Fibroblast of skin of left quadriceps (primary cell): ENCODE measurements at places on chromosomes 11 and 22.

GRCh38 chr11:2435288-2436012, 8.9 kb downstream of the TRPM5 start:
- DNase-seq = no peak

- no peak for DNase-seq
Observed at GRCh38 chr22:49773531-49773930, 54.1 kb downstream of the BRD1 start.

DNA sequence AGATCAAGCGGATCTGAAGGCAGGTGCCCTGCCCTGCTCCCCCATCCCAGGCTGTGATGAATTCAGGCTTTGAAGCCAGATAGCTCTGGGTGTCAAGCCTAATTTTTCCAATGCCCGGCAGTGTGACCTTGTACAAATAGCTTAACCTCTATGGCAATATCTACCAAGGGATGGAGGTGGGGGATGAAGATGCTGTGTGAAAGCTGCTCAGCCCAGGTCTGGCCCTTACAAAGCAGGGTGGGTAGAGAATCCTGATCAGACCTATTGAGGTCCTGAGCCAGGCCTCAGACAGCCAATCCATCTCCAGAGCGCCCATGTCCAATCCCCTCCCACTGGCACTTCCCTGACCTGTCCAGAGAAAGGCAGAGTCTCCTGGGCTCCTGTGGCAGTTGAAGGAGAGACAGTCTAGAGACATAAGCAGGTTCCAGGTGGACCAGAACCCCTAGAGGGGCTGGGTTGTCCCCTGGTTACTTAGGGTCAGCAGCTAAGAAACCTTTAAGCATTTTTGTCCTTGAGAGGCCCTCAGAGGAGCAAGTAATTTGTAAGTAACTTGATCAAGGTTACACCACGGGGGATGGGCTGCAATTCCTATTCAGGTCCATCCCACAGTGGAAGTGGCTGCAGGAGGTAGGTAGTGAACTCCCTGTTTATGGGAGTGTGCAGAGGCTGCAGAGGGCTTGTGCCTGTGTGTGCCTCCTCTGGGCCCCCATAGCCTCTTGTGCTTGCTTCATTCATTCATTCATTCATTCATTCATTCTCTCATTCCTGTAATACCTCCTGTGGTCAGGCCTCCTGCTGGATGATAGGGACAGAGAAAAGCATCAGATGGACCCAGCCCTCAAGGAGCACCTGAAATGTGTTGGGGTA, 10.4 kb downstream of the P2RY2 start:
- DNase-seq = no peak

GRCh38 chr11:134022748-134023147, 46.1 kb upstream of the JAM3 start:
- DNase-seq = no peak

DNA sequence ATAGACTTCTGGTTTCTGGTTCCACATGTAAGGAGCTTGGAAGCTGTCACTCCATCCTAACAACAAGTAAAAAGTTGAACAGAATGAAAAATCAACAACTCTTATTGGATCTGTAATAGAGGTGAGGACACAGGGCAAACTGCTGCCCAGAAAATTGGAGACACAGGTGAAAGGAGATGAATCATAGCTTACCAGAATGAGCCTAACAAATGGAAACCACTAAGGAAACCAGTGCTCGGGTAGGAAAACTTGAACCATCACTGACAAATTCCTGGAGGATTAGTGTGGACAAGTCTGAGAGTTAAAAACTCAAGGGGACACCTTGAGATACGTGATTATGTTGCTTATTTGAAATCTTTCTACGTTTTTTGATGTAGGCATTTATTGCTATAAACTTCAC, 52.1 kb downstream of the GDPD4 start:
- no peak for DNase-seq

- DNase-seq = no peak
Observed at GRCh38 chr11:70299636-70300035, 29.1 kb downstream of the PPFIA1 start.

- DNase-seq = no peak
Observed at GRCh38 chr11:17801166-17801565, 66.6 kb downstream of the KCNC1 start.

DNA sequence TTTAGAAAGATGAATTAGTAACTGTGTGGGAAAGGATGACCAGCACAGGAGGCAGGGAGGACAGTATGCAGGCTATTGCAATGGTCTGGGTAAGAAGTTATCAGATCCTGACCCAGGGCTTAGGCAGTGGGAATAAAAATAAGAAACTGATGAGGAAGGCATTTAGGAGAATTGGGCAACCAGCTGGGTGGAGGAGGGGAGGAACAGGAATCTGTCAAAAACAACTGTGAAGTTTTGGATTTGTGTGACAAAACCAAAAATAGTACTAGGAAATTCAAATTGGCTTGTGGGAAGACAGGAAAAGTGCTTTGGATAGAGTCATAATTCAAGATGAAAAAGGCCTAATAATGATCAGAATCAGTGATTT, 27.9 kb downstream of the MMP13 start:
- DNase-seq = no peak

GRCh38 chr11:32851251-32851650, 21.5 kb downstream of the PRRG4 start:
- DNase-seq = no peak

- no peak for DNase-seq
Observed at GRCh38 chr11:117179048-117179999, 781 bp downstream of the SIDT2 start.

GRCh38 chr22:42202048-42202447, 68.4 kb downstream of the TCF20 start:
- no peak for DNase-seq

DNA sequence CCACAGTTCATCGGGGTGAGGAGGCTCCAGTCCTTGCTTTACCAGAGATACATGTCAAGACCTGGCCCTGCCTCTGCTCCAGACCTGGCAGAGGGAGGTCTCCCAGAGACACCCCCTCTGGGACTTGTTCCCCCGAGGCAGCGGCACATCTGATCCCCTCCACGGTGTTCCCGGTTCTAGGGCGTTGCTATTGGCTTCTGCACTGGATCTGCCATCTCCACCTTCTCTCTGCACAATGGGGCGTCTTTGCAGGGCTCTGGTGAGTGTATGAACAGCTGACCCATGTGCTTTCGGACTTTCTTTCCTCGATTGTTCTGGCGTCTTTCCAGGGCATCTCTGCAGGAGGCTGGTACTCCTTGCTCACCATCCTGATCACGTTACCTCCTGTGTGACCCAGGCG, 930.4 kb downstream of the TBC1D22A start:
- no peak for DNase-seq

DNA sequence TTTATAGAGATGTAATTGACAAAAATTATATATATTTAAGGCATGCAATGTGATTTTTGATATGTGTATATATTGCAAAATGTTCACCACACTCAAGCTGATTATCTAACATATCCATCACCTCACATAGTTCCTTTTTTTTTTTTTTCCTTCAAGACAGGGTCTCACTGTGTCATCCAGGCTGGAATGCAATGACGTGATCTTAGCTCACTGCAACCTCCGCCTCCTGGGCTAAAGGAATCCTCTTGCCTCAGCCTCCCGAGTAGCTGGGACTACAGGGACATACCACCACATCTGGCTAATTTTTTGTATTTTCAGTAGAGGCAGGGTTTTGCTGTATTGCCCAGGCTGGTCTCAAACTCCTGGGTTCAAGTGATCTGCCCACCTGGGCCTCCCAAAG, 65.1 kb upstream of the SLC35C1 start:
- no peak for DNase-seq

GRCh38 chr11:26150031-26150430, 181.9 kb upstream of the ANO3 start:
- no peak for DNase-seq

DNA sequence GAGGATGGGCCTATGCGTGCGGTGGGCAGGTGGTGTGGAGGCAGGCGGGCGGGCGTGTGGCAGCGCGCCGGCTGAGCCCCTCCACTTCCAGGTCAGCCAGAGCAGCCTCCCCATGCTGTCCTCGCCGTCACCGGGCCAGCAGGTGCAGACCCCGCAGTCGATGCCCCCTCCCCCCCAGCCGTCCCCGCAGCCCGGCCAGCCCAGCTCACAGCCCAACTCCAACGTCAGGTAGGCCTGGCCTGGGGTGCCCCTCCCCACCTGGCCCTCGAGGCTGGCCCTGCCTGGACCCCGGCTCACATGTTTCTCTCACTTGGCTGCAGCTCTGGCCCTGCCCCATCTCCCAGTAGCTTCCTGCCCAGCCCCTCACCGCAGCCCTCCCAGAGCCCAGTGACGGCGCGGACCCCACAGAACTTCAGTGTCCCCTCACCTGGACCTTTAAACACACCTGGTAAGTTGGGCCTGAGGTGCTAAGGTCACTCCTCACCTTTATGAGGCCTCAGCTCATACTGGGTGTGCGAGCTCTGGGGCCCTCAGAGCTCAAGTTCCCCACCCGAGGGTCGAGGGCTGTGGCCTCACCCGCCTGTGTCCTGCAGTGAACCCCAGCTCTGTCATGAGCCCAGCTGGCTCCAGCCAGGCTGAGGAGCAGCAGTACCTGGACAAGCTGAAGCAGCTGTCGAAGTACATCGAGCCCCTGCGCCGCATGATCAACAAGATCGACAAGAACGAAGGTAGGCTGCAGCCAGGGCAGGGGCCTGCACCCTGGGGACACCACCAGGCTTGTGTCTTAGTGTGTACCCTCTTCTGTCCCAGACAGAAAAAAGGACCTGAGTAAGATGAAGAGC, 75.3 kb downstream of the MED15 start:
- no peak for DNase-seq

DNA sequence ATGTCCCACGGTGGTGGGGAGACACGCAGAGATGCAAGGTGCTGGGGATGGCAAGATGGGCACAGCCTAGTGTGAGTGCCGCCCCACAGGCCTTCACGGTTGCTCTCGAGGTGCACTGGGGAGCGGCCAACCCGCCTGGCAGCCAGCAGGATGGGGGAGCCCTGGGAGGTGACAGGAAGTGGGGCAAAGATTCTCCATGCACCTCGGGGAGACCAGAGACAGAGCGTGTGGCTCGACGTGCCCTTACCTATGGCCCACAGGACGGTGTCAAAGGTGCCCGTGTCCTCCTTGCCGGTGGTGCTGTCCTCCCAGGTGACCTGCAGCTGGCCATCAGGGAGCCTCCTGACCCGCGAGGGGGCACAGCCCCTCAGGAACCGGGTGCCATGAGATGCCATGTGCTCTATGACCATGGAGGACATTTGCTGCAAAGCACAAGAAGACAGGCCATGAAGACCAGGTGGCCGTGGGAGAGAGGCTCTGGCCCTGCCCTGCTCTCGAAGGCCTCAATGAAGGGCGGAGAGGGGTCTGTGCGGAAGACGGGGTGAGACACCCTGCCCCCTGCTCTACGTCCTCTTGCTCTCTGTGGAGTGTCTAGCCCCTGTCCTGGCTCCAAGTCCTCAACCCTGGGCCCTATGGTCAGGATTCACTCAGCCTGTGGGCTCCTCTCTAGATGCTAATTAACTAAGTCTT, 40.6 kb upstream of the GNB1L start:
- no peak for DNase-seq

GRCh38 chr11:130783323-130783722, 133.0 kb downstream of the SNX19 start:
- no peak for DNase-seq

DNA sequence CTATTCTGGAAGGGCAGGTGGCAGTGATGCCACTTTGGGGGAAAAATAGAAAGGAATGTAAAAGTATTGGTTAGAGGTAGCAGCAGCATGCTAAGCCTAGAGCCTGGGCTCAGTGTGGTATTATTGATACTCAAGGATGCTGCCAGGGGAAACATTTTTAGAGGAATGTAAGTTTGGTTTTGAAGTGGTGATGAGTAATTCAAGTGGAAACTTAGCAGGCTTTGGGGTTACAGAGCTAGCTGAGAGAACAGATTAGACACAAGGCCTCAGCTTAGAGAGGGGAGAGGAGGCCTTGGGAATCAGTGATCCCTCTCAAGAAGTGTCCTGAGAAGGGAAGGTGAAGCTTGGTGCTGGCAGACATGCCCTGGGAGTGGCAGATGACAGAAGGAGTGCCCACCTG, 32.9 kb upstream of the DDI1 start:
- peak; percentile 62 for DNase-seq

- DNase-seq = no peak
Observed at GRCh38 chr22:46100401-46101105, 49.8 kb upstream of the PPARA start.

DNA sequence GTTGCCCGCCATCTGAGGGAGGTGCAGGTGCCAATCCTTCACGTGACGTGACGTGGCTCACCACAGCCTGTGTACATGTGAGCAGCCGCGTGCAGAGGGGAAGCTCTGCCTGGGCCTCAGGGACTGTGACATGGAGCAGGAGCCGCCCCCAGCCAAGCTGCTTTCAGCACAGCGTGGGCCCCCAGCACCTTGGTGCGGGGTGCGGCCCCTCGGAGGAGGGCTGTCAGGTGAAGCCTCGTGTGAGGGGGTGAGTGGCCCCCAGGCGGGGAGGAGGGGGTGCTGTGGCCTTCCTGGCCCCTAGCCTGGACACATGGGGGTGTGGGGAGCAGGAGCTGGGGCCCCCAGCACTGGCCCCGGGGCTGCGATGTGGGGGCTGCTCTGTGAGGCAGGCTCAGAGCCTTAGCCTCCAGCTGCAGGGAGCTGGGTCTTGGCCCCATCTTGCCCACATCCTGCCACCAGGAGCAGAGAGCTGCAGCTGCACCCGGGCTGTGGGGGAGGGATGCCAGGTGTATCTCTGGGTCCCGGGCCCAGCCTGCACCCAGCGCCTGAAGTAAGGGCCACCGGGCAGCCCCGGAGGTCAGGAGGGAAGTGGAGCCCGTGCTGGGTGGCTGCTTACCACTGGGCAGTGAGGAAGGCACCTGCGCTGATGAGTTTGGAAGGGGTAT, at the start of gene ADORA2A:
TSS of gene ADORA2A (plus strand) at position 100 of the 665 bp plus-strand sequence. CDS start 5,806 bp downstream, outside the sequence.
- DNase-seq = no peak

GRCh38 chr11:119754199-119754598, 25.2 kb upstream of the NECTIN1 start:
- no peak for DNase-seq

DNA sequence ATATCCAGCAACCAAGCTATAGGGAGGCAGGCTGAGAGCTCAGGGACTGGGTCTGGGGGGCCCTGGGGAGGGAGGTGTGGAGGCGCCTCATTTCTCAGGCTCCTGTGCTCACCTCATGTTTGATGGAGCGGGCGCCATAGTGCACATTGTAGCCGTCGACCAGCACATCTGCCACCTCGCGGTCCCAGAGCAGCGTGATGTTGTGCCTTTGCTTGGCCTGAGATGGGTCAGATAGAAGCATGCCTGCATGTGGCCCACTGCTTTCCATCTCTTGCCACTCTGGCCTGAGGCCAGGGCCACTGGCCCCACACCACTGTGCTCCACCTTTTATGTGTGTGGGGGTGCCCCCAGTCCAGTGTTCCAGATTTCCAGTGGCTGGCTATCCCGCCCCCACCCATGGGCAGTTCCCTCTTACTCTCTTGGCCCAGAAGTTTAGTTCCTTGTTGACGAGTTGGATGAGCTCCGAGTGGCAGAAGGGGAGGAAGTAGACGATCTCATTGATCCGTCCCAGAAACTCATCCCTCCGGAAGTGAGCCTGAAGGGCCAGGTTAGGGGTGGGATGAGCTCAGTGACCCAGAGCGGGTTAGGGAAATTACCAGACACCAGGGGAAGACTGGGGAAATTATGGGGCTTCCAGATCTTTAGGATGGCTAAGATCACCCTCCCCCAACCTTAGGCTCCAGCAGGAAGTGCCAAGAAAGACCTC, 50.1 kb upstream of the PHOX2A start:
- no peak for DNase-seq
